ENCODE measurements at places on chromosomes 12 and 14.

DNA sequence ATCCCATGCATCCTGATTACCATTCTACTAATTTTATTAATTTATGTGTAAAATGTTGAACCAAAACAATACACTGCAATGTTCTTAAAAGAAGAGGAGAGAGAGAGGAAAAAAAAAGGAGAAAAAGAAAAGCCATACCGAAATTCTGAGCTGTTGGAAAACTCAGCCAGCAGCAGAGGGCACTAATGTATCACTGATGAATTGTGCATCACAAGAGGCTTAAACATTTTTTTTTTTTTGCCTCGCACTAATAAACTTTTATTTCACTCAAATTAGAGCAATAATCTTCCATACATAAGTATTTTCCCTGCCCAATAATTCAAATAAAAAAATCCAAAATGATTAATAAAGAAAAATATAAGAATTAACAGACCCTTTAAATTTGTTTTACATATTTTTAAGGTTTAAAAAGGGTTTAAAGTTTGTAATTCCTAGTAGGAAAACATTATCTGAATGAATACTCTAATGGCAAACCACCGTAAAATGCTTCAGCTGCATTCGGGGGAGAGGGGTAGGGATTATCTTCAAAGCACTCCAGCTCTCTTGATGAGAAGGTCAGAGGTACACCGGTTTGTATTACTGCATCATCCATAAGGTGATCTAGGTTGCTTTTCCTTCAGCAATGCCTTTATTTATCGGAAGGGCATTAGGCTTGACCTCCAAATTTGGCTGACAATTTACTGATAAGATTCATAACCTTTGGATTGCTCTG, 41.9 kb downstream of the ATP23 start:
- DNase-seq: peak; percentile 17

- peak; percentile 49 for DNase-seq
Measured at GRCh38 chr12:108611884-108612415, 14.1 kb upstream of the TMEM119 start.

GRCh38 chr12:78088391-78088832, 257.7 kb downstream of the NAV3 start:
- DNase-seq: no peak

- no peak for DNase-seq
Measured at GRCh38 chr14:71061458-71061857, 154.2 kb downstream of the PCNX1 start.

GRCh38 chr14:57835766-57836165, 30.1 kb downstream of the SLC35F4 start:
- DNase-seq: no peak

DNA sequence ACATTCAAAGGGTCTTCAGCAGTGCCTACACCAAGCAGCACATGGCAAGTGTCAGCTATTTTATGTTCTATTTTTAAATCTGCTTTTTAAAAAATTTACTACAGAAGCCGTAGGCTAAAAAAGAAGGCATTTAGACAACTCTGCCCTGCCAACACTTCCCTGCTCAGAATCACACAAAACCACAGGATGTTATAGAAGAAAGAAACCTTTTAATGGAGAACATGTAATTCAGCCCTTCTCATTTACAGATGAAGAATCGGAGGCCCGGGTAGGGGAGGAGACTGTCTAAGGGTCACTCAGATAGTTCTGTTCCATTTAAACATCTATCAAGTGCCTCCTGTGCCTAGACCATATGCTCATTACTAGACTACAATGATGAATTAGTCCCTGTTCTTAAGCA, 171.8 kb upstream of the NTF3 start:
- no peak for DNase-seq

DNA sequence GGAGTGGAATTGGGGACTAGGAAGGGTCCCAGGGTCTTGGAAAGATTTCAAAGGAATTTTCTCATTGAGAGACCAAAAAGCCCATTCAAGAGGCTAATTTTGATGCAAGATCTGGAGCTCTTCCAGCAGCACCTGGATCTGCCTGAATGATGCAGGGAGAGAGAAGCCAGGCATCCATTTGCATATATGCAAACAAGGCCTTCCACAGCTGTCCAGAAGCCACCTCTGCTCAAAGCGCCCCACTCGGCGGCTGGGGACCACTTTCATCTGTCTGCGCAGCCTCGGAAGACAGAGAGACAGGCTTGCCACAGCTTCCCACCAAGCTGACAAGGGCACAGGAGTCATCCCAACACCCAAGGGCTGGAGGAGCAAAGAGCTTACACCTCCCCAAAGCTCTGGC, 295.6 kb downstream of the DPF3 start:
- no peak for DNase-seq

- no peak for DNase-seq
Measured at GRCh38 chr12:104975587-104976343, 10.4 kb upstream of the NOPCHAP1 start.

DNA sequence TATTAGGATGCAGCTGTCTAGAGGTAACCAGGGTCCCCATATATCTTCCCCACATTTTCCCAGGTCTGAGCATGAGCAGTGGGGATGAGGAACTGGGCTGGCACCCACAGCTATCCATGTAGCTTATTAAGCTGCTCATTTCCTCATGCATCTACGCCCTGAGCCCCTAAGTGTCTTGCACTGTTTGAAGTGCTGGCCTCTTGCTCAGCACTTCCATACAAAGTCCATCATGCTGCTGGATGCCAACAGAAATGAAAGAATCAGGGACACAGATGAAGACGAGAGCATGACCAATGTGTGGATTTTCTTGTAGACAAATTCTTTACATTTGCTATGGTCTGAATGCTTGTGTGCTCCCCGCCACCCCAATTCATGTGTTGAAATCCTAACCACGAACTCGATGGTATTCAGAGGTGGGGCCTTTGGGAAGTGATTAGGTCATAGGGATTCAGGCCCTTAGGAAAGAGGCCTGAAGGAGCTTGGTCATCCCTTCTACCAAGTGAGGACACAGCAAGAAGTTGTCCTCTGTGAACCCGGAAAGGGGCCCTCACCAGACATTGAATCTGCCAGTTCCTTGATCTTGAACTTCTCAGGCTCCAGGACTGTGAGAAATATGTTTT, 54.5 kb downstream of the C12orf75 start:
- DNase-seq: no peak

GRCh38 chr14:61581340-61581739, 114.0 kb upstream of the HIF1A start:
- DNase-seq: no peak

DNA sequence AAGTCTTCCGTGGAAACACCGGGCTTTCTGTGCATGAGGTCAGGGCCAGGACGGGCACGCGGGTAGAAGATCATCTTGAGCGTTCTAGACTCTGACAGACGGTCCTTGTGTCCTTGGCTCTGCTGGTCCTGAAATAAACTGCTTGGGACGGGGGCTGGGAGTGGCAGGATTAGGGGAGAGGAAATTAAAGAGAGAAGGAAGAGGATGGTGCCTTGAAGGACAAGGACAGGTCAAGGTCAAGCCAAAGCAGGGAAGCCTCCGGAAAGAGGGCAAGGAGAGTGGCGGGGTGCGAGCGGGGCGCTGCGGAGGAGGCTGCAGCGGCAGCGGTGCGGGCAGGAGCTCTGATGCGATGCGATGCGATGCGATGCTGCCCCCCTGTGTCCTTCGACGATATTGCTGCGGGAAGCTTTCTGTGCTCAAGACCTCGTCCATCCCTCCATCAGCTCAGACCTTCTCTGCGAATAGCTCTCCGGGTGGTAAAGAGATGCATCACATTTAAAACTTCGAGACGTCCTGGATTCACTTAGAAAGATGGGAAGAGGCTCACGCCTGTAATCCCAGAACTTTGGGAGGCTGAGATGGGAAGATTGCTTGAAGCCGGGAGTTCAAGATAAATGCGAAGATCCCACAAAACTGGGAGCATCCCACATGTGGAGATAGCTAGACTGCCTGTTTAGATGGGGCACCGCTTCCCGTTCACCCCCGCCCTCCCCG, 110.1 kb upstream of the TMEM132D start:
- DNase-seq: no peak

GRCh38 chr12:123805173-123805572, 43.1 kb downstream of the DNAH10 start:
- no peak for DNase-seq

All from BJ (cell line).